ENCODE measurements at places on chromosomes 16 and 17.

DNA sequence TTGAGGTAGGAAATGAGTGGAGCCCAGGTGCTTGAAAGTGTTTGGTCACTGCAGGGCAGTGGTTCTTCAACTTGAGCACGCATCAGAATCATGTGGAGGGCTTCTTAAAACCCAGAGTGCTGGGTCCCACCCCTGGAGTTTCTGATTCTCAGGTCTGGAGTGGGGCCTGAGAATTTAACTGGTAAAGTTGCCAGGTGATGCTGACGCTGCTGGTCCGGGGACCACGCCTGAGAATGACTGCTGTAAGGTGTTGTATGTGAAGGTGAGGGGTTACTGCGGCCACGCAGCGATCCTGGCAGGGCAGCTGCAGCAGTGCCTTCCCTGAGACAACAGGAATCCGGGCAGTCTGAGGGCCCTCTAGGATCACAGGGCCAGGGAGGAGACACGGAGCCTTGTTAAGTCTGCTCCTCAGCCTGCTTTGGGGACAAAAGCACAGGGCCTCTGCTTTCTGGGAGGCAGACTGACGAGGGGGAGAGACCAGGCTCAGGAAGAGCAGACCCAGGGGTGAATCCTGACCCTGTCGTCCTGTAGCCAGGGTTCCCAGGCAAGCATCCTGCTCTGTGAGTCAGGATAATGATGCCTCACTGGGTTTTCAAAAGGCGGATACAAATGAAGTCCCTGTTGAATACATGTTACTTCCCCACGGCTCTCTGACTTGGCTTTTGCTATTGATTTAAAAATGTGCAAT, 16.2 kb downstream of the CCDC42 start:
- peaks cover 2% of the 10 kb centered on the region for H3K27me3 ChIP-seq
- no peak overlapping the region for H3K4me3 ChIP-seq
- H3K4me1 ChIP-seq: no peaks in the 10 kb centered on the region
- no peaks in the 10 kb centered on the region for H3K36me3 ChIP-seq
- H3K27ac ChIP-seq: no peak overlapping the region
- DNase-seq: no peak

GRCh38 chr17:62101090-62101489, 36.0 kb upstream of the MED13 start:
- H3K4me1 ChIP-seq: peaks cover 27% of the 10 kb centered on the region
- no peak for DNase-seq
- peaks cover 3% of the 10 kb centered on the region for H3K27me3 ChIP-seq
- H3K27ac ChIP-seq: no peak overlapping the region
- H3K36me3 ChIP-seq: no peaks in the 10 kb centered on the region

- DNase-seq: peak; percentile 2
- H3K36me3 ChIP-seq: no peaks in the 10 kb centered on the region
- peaks cover 6% of the 10 kb centered on the region for H3K27me3 ChIP-seq
- H3K4me3 ChIP-seq: no peak overlapping the region
- no peak overlapping the region for H3K27ac ChIP-seq
- H3K4me1 ChIP-seq: no peaks in the 10 kb centered on the region
Observed at GRCh38 chr17:27741361-27741861, 58.9 kb downstream of the NOS2 start.

DNA sequence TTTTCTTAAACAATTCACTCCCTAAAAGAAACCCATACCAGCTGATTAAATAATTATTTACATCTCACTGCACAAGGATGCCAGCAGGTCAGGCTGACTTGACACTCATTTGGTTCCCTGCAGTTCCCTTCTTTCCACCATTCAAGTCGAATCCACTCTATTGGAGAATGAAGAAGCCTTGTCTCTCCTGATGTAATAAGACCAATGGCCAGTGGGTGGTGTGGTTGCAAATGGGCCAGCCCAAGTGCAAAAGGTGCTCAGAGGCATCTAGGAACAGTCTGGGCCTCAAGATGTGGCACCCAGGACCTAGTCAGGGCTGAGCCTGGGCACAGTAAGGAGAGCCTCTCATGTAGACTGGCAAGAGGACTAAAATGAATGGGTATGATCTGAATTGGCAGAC, 9.3 kb downstream of the C16orf78 start:
- no peak overlapping the region for H3K27ac ChIP-seq
- no peak overlapping the region for H3K4me3 ChIP-seq
- no peaks in the 10 kb centered on the region for H3K36me3 ChIP-seq
- no peak for DNase-seq

- peaks cover 15% of the 10 kb centered on the region for H3K27me3 ChIP-seq
- no peak for DNase-seq
Observed at GRCh38 chr17:49252148-49252695, 21.6 kb upstream of the PHOSPHO1 start.

- peaks cover 9% of the 10 kb centered on the region for H3K4me1 ChIP-seq
- H3K27me3 ChIP-seq: peaks cover 38% of the 10 kb centered on the region
- DNase-seq: no peak
- H3K27ac ChIP-seq: no peak overlapping the region
- H3K4me3 ChIP-seq: no peak overlapping the region
- no peaks in the 10 kb centered on the region for H3K36me3 ChIP-seq
Observed at GRCh38 chr17:74563358-74563757, 4.0 kb downstream of the CD300H start.
